ENCODE measurements at places on chromosomes 7 and 10.

- DNase-seq, result no peak
These were observed 398.9 kb downstream of the RPS24 start for GRCh38 chr10:78432583-78432982.

- DNase-seq, result no peak
These were observed 197.2 kb downstream of the CRPPA start for GRCh38 chr7:16223963-16224707.

GRCh38 chr7:92739091-92739490 is 97.3 kb downstream of the CDK6 start:
- no peak for DNase-seq

- DNase-seq, result no peak
These were observed 266.1 kb downstream of the PRKG1 start for GRCh38 chr10:51340366-51340765.

DNA sequence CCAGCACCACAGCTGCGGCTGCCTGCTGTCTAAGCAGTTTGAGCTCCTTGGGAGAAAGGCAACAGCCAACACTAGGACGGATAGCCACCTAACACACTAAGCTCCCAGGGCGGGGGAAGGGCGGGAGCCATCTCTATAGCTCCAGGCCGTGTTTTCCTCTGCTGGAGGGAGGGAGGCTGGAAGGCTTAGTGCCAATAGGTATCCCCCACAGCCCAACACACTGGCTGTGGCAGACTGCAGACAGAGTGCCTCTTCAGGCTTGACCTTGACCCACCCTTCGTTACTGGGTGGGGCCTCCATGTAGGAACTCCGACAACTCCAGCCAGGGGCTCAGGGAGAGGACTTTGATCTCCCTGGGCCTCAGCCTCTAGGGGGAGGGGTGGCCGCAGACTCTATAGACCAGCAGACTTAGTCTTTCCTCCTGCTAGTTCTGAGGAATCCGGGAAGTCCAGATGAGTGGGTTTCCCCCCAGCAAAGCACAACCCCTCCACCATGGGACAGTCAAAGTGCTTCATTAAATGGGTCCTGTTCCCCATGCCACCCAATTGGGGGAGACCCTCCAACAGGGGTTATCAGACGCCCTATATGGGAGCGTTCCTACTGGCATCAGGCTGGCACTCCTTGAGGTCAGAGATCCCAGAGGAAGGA is 314.4 kb upstream of the MKI67 start:
- DNase-seq, result no peak

- no peak for DNase-seq
These were observed 81.4 kb upstream of the CAPZA2 start for GRCh38 chr7:116780966-116781365.
